ENCODE measurements at places on chromosomes 16 and 17.
A peak's percentile ranks its signal among the peaks of the same experiment; 100 is the strongest.

GRCh38 chr16:47196457-47196856 is 52.7 kb upstream of the NETO2 start:
- DNase-seq, result no peak

DNA sequence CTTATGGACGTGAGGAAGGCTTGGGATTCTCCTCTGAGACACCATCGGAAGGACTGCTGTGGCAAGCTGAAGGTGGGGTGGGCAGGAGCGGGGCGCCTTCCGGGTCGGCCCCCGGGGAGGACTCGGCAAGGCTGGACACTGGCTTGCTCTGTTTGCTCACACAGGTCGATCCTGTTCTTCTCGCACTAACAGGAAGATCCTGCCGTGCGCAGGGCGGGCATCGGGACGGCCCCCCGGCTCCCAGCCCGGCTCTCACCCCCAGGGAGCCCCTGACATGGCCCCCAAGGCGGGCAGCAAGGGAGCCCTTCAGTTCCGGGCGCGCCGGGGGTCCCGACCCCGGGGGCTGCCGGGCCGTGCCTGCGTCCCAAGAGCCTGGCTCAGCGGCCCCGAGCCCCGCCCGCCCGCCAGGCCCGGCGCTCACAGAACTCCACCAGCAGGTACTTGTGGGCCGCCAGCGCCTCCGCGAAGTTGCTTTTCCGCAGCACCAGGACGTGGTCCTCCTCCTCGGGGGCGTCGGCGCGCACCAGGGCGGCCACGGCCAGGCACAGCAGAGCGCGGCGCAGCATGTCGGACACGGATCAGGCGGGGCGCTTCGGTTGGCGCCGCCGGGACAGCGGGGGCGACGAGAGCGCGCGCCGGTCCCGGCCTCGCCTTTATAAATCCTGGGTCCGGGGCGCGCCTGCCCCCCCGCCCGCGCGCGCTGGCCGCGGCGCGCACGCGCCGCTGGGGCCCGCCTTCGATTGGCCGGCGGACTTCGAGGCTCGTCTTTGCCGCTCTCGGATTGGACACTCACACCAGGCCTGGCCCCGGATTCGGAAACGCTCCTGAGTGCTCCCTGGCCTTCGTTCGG is at the start of gene P4HB:
Gene P4HB, minus strand, starts transcription at position 630 of the 850 bp plus-strand sequence. Its CDS starts 64 bp downstream, at position 566.
- no peak for DNase-seq

- no peak for DNase-seq
Measured at GRCh38 chr17:49110509-49110908, 22.1 kb upstream of the B4GALNT2 start.

GRCh38 chr16:715477-716199 is 720 bp downstream of the METRN start:
- no peak for DNase-seq

GRCh38 chr16:58205276-58206036 is 7.5 kb upstream of the CSNK2A2 start:
- no peak for DNase-seq

DNA sequence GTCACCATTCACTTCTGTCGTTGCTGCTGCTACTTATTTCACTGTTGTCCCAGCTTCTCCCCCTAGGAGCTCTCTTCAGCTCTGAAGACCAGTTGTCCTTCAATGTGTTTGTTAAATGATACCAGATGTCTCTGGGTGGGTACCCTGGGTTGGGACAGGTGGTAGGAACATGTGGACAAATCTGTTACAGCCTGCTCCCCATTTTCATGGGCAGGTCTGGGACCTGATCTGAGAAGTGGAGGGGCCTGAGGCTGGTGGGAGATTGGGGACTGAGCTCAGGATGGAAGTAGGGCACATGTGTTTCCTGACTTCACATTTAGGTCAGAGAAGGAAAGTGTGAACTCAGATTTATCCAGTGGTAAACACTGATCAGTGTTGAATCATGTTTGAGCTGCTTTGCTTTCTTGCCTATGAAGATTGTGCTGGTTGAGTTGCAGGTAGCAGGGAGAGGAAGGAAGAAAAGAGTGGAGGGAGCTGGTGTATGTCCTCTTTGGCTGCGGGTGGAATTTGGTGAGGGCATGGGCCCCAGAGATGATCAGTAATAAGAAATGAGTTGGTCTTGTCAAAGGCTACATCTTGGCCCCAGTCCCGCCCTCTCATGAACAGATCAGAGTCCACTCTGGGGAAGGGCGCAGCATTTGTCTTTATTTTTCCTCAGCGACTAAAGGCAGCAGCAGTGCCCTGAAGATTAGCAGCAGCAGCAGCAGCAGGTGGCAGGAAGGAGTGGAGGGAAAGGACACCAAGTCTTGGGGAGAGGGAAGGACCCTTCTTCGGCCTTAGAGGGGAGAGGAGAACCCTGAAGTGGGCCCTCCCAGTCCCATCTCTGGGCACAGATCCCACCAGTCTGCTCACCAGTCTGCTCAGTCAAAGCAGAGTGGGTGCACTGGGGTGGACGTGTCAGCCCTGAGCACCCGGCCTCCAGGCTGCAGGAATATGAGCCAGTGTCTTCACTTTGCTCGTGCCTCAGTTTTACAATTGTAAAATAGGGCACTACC is 6.1 kb upstream of the EFTUD2 start:
- no peak for DNase-seq

GRCh38 chr16:89412811-89413210 is 77.5 kb downstream of the ANKRD11 start:
- DNase-seq, result no peak

DNA sequence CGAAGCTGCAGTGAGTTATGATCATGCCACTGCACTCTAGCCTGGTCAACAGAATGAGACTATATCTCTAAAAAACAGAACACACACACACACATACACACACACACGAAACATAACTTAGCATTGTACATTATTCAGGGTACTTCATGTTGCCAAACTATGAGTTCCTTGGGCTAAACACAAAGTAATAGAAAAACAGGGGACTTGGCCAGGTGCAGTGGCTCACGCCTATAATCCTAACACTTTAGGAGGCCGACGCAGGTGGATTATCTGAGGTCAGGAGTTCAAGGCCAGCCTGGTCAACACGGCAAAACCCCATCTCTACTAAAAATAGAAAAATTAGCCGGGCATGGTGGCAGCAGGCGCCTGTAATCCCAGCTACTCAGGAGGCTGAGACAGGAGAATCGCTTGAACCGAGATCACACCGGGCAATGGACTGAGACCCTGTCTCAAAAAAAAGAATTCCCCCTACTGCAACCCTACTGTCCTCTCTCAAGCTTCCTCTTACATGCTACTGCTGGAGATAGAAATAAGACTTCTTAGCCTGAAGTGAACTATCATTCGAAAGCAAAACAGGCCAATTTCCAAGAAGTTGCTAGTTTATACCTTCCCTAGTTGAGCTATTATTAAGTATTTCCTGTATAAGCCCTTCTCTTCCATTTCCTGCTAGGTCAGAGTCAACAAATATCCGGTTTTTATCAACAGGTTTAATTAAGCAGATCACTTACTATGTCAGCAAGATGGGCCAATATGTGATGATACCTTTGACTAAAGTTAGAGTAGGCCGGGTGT is 7.2 kb downstream of the LSM12 start:
- no peak for DNase-seq

DNA sequence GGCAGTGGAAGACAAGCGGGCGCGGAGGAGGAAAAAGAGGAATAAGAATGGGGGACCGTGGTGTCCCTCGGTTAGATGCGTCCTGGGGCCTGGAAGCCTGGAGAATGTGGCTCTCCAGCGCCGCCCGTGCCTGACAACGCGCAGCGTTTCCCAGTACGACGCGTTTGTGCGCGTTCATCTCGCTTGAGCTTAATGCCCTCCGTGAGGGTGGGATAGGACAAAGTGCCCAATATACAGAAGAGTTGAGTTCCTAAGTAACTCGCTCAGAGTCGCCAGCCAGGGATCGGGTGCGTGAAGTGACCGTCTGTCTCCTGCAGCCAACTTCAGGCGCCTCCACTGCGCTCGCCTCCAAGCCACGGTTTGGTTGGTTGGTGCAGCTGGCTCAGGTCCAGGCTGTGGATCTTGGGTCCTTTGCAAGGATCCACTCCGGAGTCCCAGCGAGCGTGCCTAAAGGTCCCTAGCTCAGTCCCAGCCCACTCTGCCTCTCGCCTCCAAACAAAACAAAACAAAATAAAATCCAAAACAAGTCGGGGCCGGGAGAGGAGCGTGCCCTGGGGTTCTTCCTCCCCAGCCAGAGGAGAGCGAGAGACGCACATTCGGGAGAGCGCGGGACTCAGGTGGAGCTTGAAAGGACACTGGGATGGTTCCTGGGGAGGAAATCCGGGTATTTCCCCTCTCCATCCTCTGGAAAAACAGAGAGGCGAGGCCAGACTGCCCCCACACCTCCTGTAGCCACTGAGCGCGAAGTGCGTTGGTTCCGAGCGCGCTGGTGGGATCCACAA is 974 bp downstream of the GALR2 start:
- no peak for DNase-seq

- peak; percentile 86 for DNase-seq
Measured at GRCh38 chr17:41548844-41549595, 20.9 kb upstream of the KRT19 start.

DNA sequence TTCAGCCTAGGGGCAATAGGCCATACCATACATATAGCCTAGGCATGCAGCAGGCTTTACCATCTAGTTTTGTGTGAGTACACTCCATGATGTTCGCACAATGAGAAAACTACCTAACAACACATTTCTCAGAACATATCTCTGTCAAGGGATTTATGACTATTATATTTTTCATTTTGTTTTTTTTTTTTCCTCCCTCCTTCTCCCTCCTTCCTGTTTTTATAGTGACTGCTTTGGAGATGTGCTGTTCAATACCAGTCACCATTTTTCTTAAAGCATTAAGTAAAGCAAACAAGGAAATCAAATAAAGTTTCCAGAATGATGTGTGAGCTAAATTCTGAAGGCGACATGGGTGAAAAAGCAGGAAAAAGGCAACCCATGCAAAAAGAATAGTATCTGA is 194.6 kb downstream of the STX8 start:
- DNase-seq, result no peak

- DNase-seq, result no peak
Measured at GRCh38 chr17:48639982-48640857, 14.1 kb upstream of the HOXB9 start.

DNA sequence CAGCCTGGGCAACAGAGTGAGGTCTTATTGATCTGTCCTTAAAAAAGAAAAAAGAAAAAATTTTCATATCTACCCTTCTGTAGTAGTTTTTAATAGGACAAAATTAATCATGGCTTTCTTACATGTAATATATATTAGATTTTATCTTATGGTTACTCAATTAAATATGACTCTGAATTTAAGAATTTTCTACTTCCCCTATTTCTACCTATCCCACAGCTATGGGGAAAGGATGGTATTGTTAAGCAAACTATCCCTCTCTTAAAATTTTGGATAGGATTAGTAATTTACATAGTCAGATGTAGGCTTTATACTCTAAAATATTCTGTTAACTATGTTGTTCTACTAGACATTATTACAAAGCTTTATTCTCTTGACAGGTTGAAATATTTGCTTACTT is 62.5 kb downstream of the NQO1 start:
- DNase-seq, result no peak

GRCh38 chr16:74586948-74587347 is 20.0 kb downstream of the GLG1 start:
- DNase-seq, result no peak

GRCh38 chr16:88503374-88503770 is 50.3 kb downstream of the ZFPM1 start:
- no peak for DNase-seq

- DNase-seq, result peak; percentile 49
Measured at GRCh38 chr16:969508-970385, 1.0 kb downstream of the LMF1 start.
